ENCODE measurements at places on chromosomes 5 and 9. TPM values are rescaled to one million over a fixed set of nuclear protein-coding genes. Genes with fewer than 3 reads are reported as not detected.

GRCh38 chr9:92055624-92056023, 59.6 kb downstream of the SPTLC1 start:
- DNase-seq = no peak

GRCh38 chr9:76603448-76603895, 144.5 kb downstream of the GCNT1 start:
- DNase-seq = no peak

DNA sequence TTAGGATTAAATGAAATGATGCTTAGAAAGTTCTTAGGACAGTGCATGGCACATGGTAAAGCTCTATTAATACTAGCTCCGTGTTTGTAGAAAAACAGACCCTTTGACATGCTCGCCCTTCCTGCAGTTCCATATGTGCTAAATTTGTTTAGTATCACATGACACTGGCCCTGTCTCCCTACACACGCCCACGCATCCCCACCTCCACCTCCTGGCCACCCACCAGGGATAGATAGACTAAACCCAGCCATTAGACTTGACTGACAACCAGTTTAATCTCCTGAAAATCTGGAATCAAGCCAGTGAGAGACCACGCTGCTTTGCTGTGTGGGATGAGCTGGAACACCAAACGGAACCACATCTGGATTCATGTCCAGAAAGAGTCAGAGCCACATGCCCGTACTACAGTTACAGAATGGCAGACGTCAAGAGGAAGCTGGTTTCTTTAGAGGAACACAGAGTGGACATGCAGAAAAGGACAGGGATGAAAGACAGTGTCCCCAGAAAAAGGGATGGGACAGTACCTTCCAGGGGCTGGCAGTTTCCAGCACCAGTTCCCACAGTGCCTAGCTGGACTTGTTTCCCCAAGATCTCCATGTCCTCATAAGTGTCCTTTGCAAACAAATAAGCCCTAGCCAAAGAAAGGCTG, 186.1 kb downstream of the PDZD2 start:
- peak; percentile 15 for DNase-seq

GRCh38 chr5:143495821-143496275, 92.4 kb upstream of the NR3C1 start:
- DNase-seq = no peak

GRCh38 chr9:136921718-136922117, 22.8 kb downstream of the FBXW5 start:
- no peak for DNase-seq

- no peak for DNase-seq
These were observed 236.6 kb downstream of the GADD45G start for GRCh38 chr9:89841456-89841855.

Gene ADRB2
- 0.27 TPM for polyA plus RNA-seq
